NCI-H82 (cell line): ENCODE measurements at places on chromosomes 3 and 15.
A peak's percentile ranks its signal among the peaks of the same experiment; 100 is the strongest.

- no peak for DNase-seq
Measured at GRCh38 chr3:1135194-1135593, 42.4 kb downstream of the CNTN6 start.

GRCh38 chr3:192216067-192216466 lies 511.3 kb downstream of the FGF12 start:
- DNase-seq: no peak

DNA sequence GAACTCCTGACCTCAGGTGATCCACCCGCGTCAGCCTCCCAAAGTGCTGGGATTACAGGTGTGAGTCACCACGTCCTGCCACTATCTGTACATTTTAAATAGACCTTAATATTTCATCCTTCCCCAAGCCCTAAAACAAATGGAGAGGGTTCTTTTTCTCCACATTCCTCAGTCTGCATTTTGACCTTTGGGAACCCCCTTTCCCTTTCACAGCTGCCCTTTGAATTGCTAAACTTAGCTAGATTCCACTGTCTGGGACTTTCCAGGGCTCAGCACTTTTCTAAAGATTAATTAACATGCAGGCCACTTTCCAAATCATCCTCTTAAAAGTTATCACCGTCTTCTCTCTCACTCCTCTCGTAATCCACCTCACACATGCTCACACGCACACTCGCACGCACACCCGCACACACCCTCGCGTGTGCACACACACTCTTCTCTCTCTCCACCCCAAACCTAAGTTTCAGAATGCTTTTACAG lies 124.2 kb downstream of the TMCO5A start:
- no peak for DNase-seq

DNA sequence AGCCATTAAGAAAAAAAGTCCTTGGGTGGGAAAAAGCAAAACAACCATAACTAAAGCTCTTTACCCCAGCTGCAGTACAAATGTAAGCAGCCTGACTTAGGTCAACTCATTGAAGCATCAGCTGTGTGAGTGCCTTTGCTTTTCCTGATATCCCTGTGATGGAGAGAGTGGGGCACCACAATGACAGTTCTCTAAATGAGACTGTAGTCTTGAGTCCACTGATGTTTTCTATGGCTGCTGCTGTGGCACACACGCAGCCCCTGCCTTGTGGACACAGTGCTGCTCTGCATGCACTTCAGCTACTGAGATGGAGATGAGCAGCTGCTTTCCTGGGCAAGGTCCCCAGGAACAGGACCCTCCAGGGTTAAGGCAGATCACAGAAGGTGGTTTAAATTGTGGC lies 173.2 kb downstream of the KCNAB1 start:
- DNase-seq: no peak

DNA sequence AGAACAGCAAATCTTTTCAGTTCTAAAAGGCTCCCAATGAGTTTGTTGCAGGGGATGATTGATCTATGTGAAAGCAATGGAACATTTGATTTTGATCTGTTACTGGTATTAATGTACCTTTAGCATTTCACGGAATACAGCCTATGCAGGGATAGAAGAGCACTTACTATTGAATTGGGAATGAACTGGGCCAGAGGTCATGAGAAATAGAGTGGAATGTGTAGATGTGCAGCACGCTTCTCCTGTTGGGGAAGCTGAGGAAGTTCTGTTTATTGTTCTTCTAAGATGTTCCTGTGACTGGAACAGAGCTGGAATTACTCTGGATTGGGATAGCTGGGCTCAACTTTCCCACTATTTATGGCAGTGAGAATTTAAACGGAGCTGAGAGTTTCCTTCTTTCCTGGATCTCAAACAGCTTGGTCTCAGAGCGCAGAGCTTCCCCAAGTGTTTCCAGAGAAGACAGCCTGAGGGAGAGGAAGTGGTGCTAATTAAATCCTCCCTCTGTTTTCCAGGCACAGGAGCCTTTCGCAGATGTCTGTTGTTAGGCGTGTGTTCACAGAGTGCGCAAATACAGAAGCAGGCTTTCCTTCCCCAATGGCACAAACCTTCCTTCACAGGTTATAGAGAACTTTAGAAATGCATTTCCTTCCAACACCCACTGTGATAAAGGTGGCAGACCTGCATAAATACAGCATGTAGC lies 32.5 kb downstream of the TPRG1 start:
- DNase-seq: peak; percentile 15

- DNase-seq: no peak
Measured at GRCh38 chr3:197394464-197395321, 96.3 kb upstream of the DLG1 start.

DNA sequence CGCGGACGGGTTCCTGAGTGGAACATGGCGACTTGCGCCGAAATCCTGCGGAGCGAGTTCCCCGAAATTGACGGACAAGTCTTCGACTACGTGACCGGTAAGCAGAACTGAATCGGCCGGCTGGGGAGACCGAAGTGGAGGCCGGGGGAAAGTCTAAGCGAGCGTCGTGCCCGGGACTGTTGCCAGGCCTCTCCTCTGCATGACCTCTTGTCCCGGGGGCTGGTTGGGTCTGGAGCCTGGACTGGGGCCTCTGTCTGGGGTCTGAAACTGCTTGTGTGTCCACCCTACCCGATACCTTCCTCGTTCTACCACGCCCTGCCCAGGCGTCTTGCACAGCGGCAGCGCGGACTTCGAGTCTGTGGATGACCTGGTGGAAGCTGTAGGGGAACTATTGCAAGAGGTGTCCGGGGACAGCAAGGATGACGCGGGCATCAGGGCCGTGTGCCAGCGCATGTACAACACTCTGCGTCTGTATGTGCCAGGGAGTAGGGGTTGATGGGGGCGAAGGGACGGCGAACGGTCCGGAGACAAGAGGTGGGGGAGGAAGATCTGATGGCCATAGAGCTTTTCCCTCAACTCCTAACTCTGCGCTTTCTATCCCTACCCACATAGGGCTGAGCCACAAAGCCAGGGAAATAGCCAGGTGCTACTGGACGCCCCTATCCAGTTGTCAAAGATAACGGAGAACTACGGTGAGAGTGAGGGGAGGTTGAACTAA lies at the start of gene ABCF3:
Gene ABCF3 (plus strand): TSS at position 16 of the 718 bp plus-strand sequence. CDS start 9 bp downstream, at position 25.
- no peak for DNase-seq

GRCh38 chr3:117036259-117036799 lies 326.8 kb downstream of the TUSC7 start:
- DNase-seq: no peak

- DNase-seq: no peak
Measured at GRCh38 chr3:17626395-17626794, 116.0 kb downstream of the TBC1D5 start.

DNA sequence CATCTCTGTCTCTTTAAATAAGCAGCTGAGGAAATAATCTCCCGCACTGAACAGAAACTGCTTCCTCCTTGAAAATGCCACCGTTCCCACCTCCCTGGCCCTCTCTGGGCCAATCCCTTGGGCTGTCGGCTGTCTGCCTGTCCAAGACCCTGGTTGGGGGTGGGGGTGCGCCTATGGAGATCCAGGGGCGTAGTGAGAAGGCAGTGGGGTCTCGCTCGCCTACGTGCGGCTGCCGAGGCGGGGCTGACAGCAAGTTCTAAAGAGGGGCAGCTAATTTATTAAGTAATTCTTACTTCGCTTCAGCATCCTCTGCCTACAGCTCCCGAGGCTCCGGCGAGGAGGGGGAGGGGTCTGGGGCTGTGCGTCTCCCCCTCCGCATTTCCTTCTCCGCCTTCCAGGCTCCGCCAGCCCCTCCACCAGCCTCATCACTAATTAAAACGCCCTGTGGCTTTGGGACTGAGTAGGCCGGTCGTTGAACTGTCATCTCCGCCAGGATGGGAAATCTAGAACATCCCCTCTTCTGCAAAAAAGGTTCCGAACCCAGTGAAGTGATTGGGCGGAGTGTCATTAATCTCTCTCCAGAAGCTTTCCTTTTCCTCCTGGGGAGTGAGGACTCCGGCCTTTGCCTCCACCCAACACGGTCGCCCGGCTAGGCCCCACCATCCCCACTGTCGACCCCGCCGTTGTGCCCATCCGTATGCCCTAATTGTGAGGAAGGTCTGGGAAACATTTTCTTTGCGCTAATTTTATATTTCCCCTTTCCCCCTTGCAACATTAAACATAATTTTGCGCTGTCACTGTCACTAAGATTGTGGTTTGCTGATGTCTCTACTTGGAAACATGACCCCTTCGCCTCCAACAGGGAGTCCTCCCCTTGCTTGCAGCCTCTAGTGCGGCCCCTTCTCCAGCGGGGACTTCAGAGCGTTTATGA lies 16.9 kb downstream of the NR2F2 start:
- peak; percentile 65 for DNase-seq

DNA sequence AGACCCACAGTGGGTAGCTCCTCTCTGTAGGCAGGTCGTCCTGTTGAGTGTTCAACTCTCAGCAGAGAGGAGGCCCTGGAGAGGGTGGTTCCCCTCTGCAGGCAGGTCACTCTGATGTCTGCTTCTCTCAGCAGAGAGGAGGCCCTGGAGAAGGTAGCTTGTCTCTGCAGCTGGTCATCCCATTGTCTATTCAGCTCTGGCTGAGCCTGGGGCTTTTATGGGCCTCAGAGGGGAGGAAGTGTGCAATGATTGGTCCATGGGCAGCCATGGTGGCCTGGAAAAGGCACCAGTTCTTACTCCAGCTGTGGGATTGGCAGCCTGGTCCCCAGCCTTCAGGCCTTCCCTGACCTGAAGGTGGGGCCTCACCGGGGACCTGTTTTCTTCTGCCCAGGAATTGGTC lies 52.9 kb downstream of the PPCDC start:
- no peak for DNase-seq

DNA sequence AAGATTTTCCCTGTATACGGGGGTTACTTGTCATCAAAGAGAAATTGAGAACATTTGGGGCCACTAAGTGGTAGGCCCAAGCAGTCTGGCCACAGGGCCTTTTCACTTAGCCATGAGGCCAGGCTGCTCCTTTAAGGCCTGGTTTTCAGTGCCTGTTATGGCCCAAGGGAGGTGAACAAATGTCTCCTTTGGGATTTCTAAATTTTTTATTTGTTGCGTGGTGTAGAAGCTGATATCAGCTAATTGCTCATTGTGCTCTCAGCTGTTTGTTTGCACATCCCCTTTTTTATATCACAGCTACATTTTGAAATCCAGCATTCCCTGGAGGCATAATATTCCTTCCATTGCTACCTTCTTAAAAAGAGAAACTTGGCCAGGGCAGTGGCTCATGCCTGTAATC lies 48.5 kb downstream of the RLBP1 start:
- no peak for DNase-seq
